ENCODE measurements at places on chromosomes 11 and 22.

- DNase-seq = no peak
Observed at GRCh38 chr11:35237860-35238715, 99.1 kb downstream of the CD44 start.

- no peak for DNase-seq
Observed at GRCh38 chr22:25748140-25748539, 6.2 kb downstream of the MYO18B start.

DNA sequence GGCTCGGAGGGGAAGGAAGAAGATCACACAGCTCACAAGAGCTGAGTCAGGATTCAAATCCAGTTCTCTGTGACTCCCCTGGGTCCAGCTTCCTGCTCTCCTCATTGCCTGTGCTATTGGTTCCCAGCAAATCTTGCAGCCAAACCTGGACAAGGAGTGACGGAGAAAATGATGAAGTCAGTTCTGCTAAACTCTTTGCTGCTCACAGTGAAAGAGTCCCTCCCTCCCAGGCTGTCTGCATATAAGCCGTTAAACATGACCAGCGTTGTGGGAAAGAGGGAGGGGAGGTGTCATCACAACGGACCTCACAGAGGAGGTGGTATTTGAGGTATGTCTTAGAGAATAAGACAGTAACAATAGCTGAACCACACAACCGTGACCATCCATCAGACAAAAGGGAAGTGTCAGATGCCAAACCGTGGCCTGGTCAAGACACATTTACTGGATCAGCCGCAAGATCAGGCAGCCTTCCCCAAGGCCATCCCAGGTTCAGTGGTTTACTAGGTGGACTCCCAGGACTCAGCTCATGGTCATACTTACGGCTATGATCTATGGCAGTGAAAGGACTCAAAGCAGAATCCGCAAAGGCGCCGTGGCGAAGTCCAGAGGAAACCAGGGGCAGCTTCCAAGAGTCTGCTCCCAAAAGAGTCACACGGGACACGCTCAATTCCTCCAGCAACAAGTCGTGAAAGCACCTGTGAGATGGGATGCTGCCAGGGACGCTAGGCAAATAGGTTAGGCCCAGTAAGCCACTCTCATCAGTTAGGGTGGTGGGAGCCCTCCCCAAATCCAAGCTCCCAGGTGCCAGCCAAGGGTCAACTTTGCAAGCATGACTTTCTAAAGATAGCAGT lies 2.8 kb upstream of the CYTH4 start:
- DNase-seq = no peak

DNA sequence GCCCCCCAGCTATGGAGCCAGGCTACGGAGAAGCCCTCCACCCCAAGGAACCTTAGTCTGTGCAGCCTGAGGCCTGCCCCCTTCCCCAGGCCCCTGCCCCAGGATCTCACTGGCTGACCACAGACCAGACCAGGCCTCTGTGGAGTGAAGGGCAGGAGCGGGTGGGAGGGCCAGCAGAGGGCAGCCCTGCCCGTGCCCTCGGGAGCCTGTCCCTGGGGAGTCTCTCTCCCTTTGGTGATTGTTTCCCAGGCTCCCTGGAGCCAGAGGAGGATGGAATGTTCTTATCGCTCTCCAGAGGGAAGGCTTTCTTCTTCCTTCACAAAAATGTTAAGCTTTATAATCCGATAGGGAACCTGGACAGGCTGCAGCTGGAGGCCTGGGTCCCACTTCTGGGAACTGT lies 455.3 kb downstream of the SOX6 start:
- DNase-seq = no peak

DNA sequence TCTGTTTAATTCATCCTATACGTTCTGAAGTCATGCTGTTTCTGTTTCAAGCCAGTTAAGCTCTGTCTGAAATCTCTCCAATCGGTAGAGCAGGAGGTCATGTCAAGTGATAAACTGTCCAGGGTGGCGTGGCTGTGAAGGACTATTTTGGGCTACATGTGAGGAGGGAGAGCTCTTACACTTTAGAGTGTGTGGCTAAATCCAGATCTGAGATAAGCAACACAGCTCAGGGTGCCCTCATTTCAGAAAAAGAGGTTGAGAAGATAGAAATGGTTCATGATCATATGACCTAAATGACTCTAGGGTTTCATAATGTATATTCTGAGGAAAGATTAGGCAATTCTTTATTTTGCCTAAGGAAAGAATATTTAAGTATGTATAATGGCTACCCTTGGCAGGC lies 8.4 kb downstream of the BLID start:
- DNase-seq = no peak

GRCh38 chr11:76524461-76524860 lies 79.6 kb downstream of the EMSY start:
- no peak for DNase-seq

DNA sequence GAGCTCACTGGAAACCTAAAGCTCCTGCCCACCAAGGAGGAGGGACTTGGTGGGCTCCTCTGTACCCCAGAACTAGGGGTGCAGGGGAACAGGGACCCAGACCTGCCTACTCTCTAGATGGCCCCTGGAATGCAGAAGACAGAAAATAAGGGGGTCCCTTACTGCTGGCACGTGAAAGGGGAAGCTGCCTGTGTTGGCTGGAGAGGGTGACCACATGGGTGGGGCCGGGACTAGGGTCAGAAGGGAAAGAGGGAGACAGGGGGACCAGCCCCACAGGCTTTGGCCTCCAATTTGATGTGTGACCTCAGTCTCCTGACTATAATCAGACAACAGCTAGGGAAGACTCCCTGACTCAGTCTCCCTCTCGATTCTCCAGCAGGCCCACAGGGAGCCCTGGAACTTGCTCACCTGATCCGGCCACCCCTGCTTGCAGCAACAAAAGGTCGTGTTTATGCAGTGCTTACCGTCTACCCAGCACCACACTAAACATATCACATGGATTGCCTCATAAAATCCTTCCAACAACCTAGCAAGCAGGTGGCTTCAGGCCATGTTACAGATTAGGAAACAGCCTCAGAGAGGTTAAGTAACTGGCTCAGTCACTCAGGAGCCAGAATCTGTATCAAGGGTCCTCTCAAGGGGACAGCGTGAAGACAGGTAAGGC lies 10.2 kb downstream of the ARAP1 start:
- DNase-seq = no peak

- no peak for DNase-seq
Observed at GRCh38 chr11:78889698-78890097, 315.0 kb upstream of the NARS2 start.

DNA sequence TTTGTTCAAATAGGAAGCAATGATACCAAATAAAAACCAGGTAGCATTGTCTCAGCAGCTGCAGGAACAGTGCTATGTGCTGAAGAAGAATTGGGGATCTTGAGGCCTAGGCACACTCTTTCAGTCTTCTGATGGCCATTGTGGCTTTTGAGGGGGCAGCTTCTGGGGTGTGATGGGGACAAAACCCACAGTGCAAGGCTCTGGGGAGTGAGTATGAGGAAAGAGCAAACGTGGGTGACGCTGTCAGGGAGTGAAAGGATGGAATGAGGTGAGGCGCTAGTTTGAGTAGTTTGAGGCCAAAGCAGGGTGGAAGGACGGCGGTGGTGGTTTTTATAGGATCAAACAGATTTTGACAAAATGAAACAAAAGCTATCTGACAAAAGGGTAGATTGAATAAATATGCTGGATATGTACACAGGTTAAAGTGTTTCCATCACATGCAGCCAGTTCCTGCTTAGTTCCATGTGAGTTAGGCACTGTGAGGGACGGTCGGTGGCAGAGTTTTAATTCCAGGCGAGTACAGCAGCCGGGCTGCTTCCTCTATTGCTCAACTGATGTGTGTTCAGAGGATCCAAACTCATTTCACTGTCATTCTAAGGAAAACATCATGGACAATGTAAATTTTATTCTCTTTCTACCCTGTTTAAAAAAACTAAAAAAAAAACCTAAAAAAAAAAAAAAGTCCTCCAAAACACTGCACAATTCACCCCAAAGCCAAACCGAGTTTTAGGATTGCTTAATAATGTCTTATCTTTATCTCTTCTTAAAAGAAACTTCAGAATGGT lies 18.9 kb downstream of the ADAMTS15 start:
- no peak for DNase-seq

- no peak for DNase-seq
Observed at GRCh38 chr22:33418484-33418883, 360.3 kb upstream of the SYN3 start.

- no peak for DNase-seq
Observed at GRCh38 chr11:70036971-70037882, 40.9 kb upstream of the ANO1 start.

- DNase-seq = no peak
Observed at GRCh38 chr11:72965672-72966071, 151.5 kb downstream of the ATG16L2 start.

DNA sequence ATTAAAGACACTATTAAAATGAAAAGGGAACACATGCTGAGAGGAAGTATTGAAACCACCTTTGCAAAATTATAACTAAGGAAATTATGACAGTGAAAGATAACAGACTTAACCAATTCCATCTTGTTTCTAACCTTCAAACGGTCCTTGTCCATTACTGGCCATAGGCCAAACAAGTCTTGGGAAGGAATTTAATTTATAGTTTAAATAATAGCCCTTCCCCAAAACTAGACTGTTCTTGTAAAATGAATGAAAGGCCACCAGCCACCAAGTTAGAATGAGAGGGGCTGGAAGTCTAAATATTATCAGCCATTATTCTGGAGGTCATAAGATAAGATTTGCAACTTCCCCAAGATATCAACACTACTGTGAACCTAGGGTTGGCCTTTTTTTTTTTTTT lies 1.8 kb upstream of the TALDO1 start:
- DNase-seq = no peak

DNA sequence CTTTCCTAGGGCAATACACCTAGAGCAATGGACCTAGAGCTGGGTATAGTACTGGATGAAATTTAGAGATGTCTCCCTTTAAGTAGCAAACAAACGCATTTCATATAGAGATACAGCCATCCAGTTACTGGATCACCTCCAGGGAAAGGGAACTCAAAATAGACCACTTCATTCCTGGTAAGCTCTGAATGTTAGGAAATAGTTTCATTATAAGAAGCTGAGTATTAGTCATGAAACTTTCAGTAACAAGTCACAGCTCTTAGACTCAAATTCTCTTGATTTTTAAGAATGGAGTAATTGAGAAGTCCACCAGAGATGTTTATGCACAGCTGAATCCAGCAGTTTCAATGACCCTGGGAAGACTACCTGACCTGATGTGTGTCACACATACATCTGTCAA lies 221.9 kb downstream of the FAM76B start:
- no peak for DNase-seq

DNA sequence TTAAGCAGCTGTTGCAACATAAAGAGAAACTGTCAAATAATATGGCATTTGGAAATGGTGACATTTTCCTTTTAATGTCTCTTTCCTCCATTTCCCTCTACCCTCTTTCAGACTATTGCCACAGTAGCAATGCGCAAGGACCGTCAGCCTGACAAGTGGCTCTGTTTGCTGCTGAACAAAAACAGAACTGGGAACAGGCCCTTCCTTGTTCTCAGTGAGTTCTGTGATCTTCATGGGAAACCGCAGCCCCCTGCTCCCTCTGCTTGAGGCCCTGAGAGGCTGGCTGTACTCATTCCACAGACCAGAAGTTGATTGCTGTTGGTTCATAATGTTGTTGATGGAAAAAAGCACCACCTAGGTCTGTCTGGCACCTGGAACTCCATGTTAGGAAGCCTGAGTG lies 559.7 kb downstream of the OPCML start:
- no peak for DNase-seq

DNA sequence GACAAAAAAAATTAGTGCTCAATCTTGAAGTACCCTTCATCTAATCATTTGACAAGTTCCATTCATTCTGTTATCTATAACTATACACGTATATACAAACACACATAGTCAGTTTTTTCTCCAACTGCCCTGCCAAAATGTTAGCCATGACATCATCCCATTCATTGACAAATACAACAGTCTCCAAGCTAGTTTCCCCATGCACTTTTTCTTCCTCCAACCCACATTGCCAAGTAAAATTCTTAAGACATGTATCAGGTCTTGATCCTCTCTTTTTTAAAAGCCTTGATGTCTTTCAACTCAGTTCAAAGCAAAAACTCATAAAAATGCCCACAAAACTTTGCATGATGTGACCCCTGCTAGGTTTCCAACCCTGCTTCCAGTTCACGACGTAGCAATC lies 58.1 kb downstream of the DDI1 start:
- no peak for DNase-seq

DNA sequence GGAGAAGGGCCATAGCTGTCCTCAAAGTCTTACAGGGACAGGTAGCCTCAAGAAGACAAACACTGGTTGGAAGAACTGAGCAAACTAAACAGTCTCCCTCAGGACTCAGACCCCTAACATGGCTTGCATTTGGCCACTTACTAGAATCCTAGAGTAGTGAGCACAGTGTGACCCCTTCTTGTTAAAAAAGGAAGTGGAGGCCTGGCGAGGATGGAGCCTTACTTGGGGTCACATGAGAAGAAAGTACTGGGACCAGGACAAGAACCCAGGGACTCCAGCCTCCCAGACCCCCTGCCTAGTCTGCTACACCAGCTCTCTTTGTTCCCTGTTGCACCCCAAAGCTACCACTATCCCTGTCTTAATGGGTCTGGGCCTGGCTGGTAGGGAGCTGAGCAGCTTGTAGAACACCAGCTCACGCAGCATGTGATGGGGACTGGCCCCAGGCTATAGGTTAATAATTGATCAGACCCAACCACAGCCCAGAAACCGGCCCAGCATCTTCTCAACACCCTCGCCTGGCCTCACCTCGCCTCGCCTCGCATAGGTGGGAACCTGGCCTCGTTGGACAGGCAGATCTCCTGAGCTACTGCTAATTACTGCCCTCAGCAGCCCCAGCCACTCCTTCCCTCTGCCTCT lies 17.6 kb downstream of the DGAT2 start:
- no peak for DNase-seq

DNA sequence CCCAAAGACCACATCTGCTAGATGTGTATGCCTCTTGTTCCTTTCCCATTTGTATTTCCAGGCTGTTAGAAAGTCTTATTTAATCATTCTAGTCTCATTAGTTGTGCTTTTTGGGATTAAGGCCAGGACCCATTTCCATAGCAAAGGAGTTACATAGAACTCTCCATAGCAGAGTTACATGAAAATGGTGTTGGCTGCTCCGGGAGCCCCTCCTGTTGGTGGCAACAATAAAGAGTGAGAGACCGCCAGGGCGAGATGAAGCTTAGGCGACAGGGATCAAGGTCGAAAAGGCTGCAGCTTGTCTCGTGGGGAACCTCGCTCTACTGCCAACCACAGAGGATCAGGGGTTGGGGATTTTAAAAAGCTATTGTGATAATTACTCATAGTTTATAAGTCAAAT lies 58.3 kb downstream of the GRIK4 start:
- DNase-seq = no peak

- no peak for DNase-seq
Observed at GRCh38 chr11:4095509-4096230, 1.1 kb downstream of the RRM1 start.

Data from stimulated activated CD4-positive, alpha-beta T cell treated with anti-CD3 and anti-CD28 coated beads, Interleukin-1b, Interleukin-23, amount 100 ng/mL, for 1 hour (primary cell).